ENCODE measurements at places on chromosomes 2 and 18.

- DNase-seq: no peak
Measured at GRCh38 chr2:112870841-112871835, 34.6 kb upstream of the IL1B start.

- DNase-seq: no peak
Measured at GRCh38 chr2:67268797-67269196, 128.3 kb upstream of the ETAA1 start.

DNA sequence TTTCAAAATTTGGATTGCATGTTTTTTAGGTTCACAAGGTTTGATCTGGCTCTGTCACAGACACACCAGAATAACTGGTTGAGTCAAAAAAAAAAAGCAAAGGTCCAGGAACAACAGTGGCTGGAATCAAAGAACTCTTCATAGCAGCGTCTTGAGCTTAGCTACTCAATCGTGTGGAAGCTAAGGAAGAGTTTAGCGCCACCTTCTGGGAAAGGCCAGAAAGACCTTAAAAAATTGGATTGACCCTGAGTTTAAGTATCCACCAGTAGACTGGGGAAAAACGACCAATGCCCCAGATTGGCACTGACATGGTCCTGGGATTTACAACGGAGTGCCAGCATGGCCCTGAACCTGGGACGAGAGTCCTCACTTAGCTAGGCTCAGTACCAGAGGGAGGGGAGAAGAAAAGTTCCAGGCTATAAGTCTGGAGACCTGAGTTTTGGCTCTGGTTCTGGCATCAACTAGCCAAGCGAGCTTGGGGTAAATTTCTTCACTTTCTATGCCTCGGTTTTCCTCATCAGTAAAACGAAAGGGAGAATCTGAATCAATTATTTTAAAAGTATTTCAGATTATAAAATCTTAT is 71.1 kb upstream of the TFCP2L1 start:
- DNase-seq: peak; percentile 19

GRCh38 chr2:239394346-239394945 is 6.4 kb downstream of the HDAC4 start:
- DNase-seq: no peak

- DNase-seq: no peak
Measured at GRCh38 chr2:143280097-143280757, 151.0 kb downstream of the ARHGAP15 start.

DNA sequence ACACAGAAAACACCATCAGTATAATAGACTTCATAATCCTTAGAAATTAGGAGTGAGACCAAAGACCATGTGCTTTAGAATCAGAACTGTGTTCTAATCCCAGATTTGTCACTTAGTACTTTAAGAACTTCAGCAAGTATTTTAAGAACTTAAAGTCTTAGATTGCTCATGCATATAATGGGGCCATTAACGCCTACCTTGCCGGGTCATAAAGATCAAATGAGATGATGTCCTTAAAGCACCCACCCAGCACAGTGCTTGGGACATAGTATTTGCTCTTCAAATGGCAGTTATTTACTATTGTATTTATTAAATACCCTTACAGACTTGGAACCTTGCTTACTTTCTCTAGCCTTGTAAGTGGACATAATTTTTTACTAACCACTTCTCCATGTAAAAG is 156.1 kb downstream of the GREB1L start:
- DNase-seq: no peak

GRCh38 chr2:238666543-238666942 is 181.3 kb upstream of the TWIST2 start:
- DNase-seq: no peak

- no peak for DNase-seq
Measured at GRCh38 chr18:23487738-23488570, 15.4 kb upstream of the RMC1 start.

DNA sequence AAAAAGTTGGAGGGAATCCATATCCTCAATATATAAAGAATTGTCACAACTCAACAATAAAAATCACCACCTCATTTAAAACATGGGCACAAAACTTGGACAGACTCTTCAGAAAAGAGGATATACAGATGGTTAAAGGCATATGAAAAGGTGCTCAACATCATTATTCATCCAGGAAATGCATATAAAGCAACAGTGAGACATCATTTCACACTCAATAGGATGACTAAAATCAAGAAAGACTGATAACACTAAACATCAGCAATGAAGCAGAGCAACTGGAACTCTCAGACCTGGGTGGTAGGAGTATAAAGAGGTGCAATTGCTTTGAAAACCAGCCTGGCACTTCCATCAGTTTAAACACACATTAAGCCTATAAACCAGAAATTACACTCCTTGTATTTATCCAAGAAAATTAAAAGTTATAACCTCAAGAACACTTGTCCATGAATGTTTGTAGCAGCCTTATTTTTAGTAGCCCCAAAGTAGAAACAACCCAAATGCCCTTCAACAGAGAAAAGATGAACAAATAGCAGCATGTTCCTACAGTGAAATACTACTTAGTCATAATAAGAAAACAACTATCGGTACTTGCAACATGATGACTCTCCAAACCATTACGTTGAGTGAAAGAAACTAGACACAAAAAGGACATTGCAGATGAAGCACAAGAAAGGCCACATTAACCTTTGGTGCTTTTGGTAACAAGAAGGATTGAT is 79.1 kb upstream of the TANC1 start:
- no peak for DNase-seq

DNA sequence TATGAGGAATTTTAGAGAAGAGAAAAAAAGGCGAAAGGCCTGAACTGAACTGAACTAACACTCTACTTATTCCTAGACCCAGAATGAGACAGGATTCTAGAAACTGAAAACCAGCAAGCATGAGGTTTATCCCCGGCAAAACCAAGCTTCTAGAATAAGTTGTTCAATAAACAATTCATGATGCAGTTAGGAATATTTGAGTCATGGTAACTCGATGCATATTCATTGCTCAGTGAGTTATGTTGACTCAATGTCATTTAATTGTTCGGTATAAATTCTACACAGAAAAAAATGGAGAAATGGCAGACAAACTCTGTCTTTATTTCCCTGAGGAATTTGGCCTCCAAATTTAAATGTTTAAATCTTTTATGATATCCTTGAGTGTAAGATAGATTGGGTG is 321.5 kb downstream of the SATB2 start:
- no peak for DNase-seq

DNA sequence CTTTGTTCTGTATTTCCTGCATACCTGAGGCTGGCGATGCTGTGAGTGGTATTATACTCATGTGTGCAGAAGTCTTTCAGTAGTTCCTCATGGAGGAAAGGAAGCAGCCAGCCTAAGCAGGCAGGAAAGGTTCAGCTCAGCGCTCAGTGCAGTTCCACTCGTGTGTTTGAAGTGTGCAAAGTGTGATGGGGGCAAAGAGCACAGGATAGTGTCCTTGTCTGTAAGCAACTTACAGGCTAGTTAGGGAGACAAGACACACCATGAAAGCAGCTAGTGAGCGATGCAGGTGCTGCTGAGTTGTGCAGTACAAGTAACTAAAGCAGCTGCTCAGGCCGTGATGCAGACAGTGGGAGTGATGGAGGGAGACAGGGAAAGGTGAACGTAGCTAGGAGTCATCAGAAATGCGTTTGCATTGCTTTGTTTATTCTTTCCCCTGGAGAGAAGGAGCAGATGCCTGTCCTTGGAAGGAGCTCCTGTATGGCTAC is 146.2 kb downstream of the LDLRAD4 start:
- no peak for DNase-seq

GRCh38 chr2:74762789-74763188 is 71.1 kb upstream of the HK2 start:
- no peak for DNase-seq

DNA sequence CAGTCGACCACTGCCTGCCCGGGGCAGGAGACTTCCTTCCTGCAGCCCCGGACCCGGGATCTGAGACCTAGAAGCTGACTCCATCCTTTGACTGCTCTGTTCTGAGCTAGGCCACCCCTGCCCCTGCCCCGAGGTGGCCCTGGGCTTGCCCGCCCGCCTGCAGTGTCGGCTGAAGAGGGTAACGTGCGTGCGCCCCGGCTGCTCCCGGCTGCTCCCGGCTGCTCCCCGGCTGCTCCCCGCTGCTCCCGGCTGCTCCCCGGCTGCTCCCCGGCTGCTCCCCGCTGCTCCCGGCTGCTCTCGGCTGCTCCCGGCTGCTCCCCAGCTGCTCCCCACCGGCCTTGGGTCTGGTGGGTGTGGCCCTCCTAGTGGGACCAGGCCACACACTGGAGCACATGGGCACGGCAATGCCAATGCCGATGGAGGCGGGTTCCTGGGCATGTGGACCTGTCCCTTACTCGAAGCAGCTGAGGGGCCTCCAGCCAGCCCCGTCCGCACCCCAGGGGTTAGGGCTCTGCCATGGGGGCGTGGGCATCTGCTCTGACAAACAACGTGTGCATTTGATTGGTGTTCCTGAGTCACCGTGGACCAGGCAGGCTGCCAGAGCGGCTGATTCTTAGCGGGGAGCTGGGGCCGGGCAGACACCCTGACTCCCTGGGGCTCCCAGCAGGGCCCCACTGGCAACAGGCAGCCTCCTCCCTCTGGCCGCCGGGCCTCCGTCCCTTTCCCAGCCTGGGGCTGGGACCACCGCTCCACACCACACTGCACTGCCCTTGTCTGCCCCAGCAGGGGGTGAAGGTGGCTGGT is 2.0 kb upstream of the GAL3ST2 start:
- no peak for DNase-seq

DNA sequence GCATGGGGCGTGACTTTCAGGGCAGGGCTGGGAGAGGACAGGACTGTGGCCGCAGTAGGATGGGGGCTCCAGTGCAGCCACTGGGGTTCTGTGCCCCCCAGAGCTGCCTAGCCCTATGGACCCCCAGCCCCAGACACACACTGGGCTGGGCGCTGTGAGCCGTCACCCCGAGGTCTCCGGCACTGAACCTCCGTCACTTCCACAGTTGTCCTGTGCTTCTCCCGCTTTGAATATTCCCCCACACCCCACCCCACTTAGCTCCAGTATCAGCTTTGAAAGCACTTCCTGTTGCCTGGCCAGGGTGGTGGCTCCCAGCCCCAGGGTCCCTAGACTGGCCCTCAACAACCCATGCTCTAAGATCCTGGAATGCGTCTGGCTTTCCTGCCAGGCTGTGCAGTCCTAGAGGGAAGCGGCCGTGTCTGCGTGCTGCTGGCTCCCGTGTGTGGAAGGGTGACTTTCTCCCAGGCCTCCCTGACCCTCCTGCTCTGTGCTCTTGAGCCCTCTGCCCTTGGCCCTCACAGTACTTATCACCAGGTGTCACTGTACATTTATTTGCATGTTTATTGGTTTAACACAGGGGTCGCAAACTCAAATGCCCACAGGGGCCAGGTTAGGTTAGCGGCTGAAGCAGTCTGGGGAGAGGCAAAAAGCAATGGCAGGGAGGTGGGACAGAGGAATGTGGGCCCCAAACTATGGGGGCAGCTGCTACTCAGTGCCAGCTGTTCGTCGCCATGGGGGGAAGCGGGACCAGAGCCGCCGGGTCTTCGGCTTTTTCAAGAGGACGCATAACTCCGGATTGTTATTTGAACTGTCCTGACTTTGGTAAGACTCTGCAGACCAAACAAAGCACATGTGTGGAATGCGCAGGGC is 9.9 kb downstream of the OBSL1 start:
- no peak for DNase-seq

DNA sequence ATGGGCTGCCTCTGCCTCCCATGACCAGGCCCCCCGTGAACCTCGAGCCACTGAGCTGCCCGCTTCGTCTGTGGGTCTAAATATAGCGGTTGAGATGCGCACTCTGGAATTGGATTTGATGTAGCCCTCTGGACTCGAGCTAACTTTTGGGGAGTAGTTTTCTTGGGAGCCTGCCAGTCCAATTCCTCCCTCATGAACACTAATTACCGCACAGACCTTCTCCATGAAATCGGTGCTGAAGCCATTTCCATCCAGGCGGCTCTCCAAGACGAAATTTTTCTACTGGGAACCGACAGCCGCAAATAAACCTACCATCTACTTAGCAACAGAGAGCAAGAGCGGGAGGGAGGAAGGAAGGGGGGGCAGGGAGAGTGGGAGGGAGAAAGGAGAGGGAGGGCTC is 63.6 kb downstream of the CELF4 start:
- DNase-seq: no peak

DNA sequence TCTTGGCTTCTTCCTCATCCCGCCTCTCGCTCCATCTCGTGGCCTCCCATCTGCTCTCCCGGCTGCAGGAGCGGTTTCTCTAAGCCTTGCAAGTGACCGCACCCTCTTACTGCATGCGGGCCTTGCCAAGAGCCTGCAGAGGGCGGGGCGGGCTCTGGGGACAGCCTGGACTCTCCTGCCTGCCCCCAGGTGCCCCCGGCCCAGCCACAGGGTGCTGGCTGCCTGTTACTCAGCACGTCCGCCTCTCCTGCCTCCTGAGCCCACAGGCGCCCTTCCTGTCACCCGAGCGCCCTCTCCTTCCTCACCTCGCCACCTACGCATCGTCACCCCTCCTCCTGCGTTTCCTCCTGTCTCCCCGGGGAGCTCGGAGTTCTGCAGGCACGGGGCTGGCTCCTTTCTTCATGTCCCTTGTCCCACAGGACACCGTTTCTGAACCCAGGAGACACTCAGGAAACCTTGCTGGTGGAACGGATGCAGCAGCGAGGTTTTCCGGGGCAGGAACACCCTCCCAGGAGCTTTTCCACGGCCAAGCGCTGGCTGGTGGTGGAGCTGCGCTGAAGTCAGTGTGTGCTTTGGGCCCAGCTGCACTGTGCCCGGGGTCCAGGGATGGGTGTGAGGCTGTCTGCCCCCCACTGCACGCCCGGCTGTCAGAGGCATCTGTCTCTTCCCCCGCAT is 28.5 kb downstream of the HPCAL1 start:
- peak; percentile 62 for DNase-seq

DNA sequence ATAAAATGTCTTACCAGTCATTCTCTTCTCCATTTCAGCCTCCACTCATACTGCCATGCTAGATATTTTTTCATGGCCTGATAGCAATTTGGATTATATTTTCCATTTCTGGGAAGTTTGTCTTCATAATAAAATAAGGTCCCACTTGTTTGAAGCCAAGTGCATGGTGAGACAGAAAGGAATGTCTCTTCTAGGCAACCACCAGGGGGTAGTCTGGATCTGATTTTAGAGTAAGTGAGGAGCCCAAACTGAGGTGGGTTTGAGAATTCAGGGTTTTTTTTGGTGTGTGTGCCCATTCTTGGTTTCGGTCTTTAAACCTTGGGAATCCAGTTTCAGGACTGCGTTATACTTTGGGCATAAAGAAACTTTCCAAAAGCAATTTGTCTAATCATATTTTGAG is 315.5 kb downstream of the RPRM start:
- no peak for DNase-seq

Measured in stimulated activated CD4-positive, alpha-beta T cell treated with anti-CD3 and anti-CD28 coated beads, Interleukin-2, amount 100 ng/mL, for 48 hours (primary cell).